ENCODE measurements at places on chromosomes 6 and 20.
A peak's percentile ranks its signal among the peaks of the same experiment; 100 is the strongest.

DNA sequence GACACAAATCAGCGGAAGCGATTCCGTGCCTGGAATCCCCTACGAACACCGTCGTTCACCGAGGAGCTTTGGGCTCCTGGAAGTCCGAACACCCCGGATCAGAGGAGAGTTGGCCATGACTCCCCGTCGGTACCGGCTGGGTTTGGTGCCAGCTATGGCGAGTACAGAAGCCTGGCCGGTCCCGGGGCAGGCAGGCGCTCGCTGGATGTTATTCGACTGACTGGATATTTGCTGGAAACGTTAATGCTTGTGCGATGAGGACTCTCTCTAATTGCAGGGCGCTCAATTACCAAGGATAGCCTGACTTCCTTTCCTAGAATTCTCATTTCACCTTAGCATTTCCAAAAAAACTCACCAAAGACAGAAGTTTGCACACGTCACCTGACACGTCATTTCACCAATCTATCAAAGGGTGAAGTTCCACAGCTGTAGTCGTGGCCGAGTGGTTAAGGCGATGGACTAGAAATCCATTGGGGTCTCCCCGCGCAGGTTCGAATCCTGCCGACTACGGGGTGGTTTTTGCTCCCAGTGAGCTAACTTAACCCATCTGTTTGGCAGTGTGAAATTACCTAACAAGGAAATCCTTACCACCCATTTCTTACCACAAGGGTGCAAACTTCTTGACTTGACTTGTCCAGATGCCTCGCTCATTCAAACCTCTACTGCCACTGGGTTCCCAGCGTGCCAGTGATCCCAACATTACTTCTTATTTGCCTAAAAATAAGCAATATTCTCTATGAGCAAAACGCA lies 22.7 kb upstream of the ZNF184 start:
- peak; percentile 86 for DNase-seq

DNA sequence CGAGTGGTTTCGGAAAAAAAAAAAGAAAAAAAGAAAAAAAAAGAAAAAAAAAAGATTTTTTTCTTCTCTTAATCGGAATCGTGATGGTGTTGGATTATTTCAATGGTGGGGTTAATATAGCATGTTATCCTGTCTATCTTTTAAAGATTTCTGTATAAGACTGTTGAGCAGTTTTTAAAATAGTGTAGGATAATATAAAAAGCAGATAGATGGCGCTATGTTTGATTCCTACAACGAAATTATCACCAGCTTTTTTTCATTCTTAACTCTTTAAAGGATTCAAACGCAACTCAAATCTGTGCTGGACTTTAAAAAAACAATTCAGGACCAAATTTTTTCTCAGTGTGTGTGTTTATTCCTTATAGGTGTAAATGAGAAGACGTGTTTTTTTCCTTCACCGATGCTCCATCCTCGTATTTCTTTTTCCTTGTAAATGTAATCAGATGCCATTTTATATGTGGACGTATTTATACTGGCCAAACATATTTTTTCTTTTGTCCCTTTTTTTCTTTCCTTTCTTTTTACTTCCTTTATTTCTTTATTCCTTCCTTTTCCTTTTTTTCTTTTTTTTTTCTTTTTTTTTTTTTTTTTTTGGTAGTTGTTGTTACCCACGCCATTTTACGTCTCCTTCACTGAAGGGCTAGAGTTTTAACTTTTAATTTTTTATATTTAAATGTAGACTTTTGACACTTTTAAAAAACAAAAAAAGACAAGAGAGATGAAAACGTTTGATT lies 3.6 kb downstream of the SOX4 start:
- peak; percentile 57 for DNase-seq

DNA sequence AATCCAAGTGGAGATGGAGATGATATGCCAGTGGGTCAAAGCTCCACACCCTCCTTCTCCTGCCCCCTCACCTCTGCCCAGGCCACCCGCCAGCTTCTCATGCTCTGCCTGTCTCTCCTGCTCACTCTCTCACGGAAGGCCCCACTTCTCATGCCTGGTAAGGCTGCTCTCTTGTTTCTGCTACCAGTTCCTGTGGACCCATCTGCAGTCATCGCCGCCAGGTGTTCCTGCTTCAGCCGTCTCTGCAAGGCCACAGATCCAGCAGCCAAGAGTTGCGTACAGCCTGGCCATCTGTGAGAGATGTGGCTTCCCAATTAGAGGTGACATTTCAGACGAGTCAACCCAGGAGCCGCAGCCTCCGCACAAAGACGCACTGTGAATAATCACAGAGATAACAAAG lies 40.8 kb upstream of the NXT1 start:
- DNase-seq: no peak

- peak; percentile 50 for DNase-seq
These were observed 663 bp downstream of the FYN start for GRCh38 chr6:111872401-111873177.

Measured in AG10803 (cell line).